ENCODE measurements at places on chromosomes 16 and 17. TPM values are rescaled to one million over a fixed set of nuclear protein-coding genes. Genes with fewer than 3 reads are reported as not detected.

ADAP2 gene
- 9.2 TPM for total RNA-seq

ADGRG3 gene
- 1.5 TPM for total RNA-seq

RND2 gene
- 0.76 TPM for total RNA-seq

KRTAP4-5 gene
- not detected for total RNA-seq

KRTAP4-9 gene
- total RNA-seq = not detected

ZNF213 gene
- 7.1 TPM for total RNA-seq

C17orf67 gene
- total RNA-seq = 0.27 TPM

LAT gene
- total RNA-seq = 7.4 TPM

TMEM114 gene
- not detected for total RNA-seq

GAST gene
- total RNA-seq = not detected

- H3K4me3 ChIP-seq = no peak overlapping the region
- DNase-seq = no peak
- no peaks in the 10 kb centered on the region for H3K27me3 ChIP-seq
- no peaks in the 10 kb centered on the region for H3K4me1 ChIP-seq
- no peaks in the 10 kb centered on the region for H3K36me3 ChIP-seq
These were observed 233.4 kb downstream of the STX8 start for GRCh38 chr17:9342225-9342624.

DNA sequence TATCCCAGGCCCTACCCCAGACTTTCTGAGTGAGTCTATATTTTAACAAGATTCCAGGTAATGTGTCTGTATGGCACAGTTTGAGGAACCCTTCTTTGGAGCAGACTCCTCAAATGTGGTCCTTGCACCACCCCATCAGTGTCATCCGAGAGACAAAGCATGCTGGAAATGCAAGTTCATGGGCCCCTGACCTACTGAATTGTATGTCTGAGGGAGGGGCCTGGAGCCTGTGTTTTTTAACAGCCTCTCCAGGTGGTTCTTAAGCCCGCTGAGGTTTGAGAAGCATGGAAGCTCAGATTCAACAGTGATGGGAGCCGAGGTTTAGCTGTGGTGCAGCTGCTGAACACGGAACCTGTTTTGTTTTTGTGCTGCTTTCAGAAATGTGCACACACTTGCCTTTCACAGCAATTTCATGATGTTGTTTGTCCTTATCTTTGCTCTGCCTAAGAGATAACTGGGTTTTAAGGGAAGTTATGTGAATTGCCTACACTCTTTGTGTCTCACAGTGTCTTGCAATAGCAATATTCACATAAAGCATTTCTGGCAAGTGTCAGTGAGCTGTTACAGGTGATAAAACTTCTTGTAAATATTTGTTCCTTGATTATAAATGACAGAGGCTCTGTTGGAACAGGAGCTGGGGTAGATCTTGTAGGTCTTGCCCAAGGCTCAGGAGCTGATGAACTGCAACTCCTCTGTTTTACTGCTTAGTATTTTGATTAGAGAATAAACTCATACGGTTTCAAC lies 32.0 kb upstream of the IL34 start:
- no peaks in the 10 kb centered on the region for H3K27me3 ChIP-seq
- H3K4me1 ChIP-seq = peaks cover 17% of the 10 kb centered on the region
- H3K36me3 ChIP-seq = no peaks in the 10 kb centered on the region
- no peak for DNase-seq
- no peak overlapping the region for H3K27ac ChIP-seq
- no peak overlapping the region for H3K4me3 ChIP-seq

- no peak for DNase-seq
- H3K27ac ChIP-seq = no peak overlapping the region
- no peak overlapping the region for H3K4me3 ChIP-seq
- H3K4me1 ChIP-seq = peaks cover 28% of the 10 kb centered on the region
- H3K36me3 ChIP-seq = no peaks in the 10 kb centered on the region
These were observed 15.1 kb upstream of the ZFHX3 start for GRCh38 chr16:73062743-73063733.

DNA sequence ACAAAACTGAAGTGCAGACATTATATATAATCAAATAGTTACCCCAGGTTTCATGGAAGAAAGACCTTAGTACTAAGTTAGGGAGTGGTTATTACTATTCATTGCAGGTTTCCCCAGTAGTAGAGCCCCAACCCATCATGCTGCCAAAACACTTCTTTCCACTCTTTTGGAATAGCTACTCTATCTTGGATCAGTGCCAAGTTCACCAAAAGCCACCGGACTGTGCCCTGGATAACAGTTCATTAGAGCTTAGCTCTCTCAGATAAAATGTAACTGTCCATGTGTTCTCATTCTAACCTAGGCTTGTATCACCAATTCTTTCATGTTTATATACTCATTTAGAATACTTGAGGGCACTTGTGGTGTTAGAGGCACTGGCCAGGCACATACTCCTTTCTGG lies 540.1 kb upstream of the C16orf82 start:
- no peak for DNase-seq
- H3K27me3 ChIP-seq = no peaks in the 10 kb centered on the region
- H3K27ac ChIP-seq = no peak overlapping the region
- no peak overlapping the region for H3K4me3 ChIP-seq
- H3K36me3 ChIP-seq = no peaks in the 10 kb centered on the region
- H3K4me1 ChIP-seq = no peaks in the 10 kb centered on the region

DNA sequence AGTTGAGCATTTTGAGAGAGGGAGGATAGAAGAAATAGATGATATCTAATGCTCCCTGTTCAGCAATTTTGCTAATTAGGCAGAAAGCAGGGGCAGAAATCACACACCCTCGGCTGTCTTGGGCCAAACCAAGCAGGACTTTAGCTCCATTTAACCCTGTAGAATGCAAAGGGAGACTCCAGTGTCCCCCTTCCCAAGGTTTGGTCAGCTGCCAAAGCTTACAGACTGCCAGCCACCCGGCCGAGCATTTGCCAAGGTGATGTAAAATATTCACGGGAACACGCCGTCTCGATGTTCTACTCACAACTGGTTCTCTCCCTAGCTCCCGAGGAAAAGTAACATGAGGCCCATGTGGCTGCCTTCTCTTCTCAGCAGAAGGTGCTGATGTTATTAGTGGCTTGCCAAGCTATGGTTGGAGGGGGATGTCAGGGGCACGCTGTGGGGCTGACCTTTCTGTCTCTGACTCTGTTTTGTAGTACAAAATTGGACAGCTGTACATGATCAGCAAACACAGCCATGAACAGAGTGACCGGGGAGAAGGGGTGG lies 155.3 kb downstream of the PITPNC1 start:
- DNase-seq = no peak
- H3K4me1 ChIP-seq = peaks cover 13% of the 10 kb centered on the region
- no peak overlapping the region for H3K4me3 ChIP-seq
- H3K36me3 ChIP-seq = peaks cover 19% of the 10 kb centered on the region

DNA sequence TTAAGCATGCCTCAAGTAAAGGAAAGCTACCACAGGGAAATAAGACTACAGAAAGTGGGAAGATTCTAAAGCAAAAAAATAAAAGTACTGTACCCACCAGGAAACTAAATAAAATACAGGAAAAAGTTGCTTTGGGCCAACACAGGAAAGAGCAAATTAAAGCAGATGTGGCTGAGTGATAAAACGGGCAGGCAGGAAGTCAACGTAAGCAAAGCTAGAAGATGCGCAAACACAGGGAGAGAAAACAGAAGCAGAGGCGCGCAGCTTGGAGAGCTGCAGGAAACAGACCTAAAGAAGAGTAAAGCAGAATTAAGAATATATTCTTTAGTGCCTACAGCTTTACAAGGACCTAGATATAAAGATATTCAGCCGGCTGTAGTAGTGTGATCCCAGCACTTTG lies 21.7 kb downstream of the USP36 start:
- no peak for DNase-seq
- peaks cover 55% of the 10 kb centered on the region for H3K36me3 ChIP-seq
- H3K27me3 ChIP-seq = no peaks in the 10 kb centered on the region
- no peaks in the 10 kb centered on the region for H3K4me1 ChIP-seq
- peak overlapping the region; percentile 68 for H3K27ac ChIP-seq
- no peak overlapping the region for H3K4me3 ChIP-seq

- H3K27me3 ChIP-seq = no peaks in the 10 kb centered on the region
- H3K4me3 ChIP-seq = no peak overlapping the region
- peaks cover 5% of the 10 kb centered on the region for H3K4me1 ChIP-seq
These were observed 112.2 kb downstream of the ZNF18 start for GRCh38 chr17:11885051-11885450.

GRCh38 chr17:6755731-6756184 lies at the start of gene XAF1:
Gene XAF1 (plus strand): TSS chr17:6756046. CDS start chr17:6756079, 33 bp downstream.
- DNase-seq = no peak
- peak within 1 kb of the TSS; percentile 94 for H3K27ac ChIP-seq
- H3K36me3 ChIP-seq = no peaks in the 10 kb centered on the region
- peak within 1 kb of the TSS; percentile 78 for H3K4me3 ChIP-seq
- peaks cover 65% of the 10 kb centered on the region for H3K4me1 ChIP-seq

- peaks cover 78% of the 10 kb centered on the region for H3K27me3 ChIP-seq
- H3K4me1 ChIP-seq = no peaks in the 10 kb centered on the region
- H3K36me3 ChIP-seq = no peaks in the 10 kb centered on the region
- H3K4me3 ChIP-seq = no peak overlapping the region
- DNase-seq = no peak
These were observed 5.2 kb upstream of the PRSS21 start for GRCh38 chr16:2811703-2812471.

GRCh38 chr17:2867441-2868424 lies 71.5 kb downstream of the RAP1GAP2 start:
- DNase-seq = no peak
- no peaks in the 10 kb centered on the region for H3K27me3 ChIP-seq
- H3K36me3 ChIP-seq = no peaks in the 10 kb centered on the region
- no peaks in the 10 kb centered on the region for H3K4me1 ChIP-seq

DNA sequence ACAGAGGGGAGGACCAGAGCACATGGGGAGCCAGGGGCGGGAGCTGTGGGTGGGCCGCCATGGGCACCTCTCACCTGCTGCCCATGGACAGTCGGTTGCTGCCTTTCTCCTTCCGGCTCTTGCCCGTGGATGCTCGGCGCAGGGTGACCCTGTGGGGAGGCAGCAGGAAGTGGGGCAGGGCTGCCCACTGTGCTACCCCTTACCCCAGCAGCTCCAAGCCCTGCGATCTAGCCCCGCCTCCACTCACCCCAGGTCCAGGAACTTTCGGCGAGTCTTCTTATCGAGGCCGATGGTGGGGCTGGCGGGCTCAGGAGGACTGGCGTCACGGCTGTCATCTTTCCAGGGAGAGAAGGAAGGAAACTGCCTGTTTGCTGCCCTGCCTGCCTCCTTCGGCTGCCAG lies 14.2 kb downstream of the SAMD14 start:
- H3K36me3 ChIP-seq = no peaks in the 10 kb centered on the region
- H3K27me3 ChIP-seq = no peaks in the 10 kb centered on the region

DNA sequence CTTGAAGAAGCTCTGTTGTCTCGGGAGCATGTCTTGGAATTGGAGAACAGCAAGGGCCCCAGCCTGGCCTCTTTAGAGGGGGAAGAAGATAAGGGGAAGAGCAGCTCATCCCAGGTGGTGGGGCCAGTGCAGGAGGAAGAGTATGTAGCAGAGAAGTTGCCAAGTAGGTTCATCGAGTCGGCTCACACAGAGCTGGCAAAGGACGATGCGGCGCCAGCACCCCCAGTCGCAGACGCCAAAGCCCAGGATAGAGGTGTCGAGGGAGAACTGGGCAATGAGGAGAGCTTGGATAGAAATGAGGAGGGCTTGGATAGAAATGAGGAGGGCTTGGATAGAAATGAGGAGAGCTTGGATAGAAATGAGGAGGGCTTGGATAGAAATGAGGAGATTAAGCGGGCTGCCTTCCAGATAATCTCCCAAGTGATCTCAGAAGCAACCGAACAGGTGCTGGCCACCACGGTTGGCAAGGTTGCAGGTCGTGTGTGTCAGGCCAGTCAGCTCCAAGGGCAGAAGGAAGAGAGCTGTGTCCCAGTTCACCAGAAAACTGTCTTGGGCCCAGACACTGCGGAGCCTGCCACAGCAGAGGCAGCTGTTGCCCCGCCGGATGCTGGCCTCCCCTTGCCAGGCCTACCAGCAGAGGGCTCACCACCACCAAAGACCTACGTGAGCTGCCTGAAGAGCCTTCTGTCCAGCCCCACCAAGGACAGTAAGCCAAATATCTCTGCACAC lies 21.2 kb downstream of the AKAP1 start:
- DNase-seq = no peak
- peaks cover 16% of the 10 kb centered on the region for H3K4me1 ChIP-seq
- no peaks in the 10 kb centered on the region for H3K27me3 ChIP-seq
- H3K27ac ChIP-seq = peak overlapping the region; percentile 57

DNA sequence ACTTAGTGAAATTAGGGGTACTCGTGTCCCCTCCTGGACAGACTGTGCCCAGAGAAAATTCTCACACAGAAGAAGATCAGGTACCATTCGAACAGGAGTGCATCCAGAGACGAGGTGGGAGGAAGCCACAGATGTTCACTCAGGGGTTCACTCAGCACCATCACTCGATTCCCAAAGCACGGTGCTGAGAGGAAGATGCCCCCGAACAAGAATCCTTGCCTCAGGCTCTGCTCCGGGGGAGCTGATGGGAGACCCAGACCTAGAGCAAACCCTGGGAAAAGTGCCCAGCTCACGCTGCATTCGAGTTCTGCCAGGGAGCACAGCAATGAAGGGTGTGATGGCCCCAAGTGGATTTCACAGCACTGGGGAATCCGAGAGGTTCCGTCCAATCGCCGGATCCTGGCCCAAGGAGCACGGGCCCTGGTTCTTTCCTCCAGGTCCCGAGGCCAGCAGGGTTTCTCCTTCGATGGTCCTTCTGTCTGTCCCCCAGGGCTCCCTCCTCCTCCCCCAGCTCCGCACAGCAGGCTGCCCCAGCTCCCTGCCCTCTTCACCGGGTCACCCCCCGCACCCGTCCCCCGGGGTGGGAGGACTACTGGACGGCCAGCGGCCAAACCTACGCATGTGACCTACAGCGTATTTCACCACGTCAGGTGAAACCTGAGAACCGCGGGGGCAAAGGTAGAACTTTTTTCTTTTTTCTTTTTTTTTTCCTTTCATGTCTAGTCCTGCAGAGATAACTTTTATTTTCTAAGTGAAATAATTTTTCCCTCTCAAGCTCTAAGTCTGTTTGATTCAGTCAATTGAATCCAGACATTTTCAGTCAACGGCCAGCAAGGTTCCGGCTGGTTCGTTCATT lies 10.2 kb upstream of the UBE2I start:
- H3K36me3 ChIP-seq = no peaks in the 10 kb centered on the region
- DNase-seq = no peak
- no peak overlapping the region for H3K27ac ChIP-seq
- peaks cover 72% of the 10 kb centered on the region for H3K4me1 ChIP-seq
- H3K27me3 ChIP-seq = no peaks in the 10 kb centered on the region

Data from esophagus squamous epithelium (tissue), 5 donors.